Activated CD8-positive, alpha-beta T cell treated with anti-CD3 and anti-CD28 coated beads, Interleukin-2, amount 10 ng/mL, durations not matched to agents 7 days and 5 days (primary cell): ENCODE measurements at places on chromosomes 3 and 15. TPM values are rescaled to one million over a fixed set of nuclear protein-coding genes. Genes with fewer than 3 reads are reported as not detected.

The GOLGA8G gene
- total RNA-seq, result not detected

The ACOX2 gene
- total RNA-seq, result not detected

The HDGFL3 gene
- total RNA-seq, result 76.8 TPM

The TSEN2 gene
- total RNA-seq, result 10.7 TPM

The EPM2AIP1 gene
- total RNA-seq, result 19.3 TPM

The CHMP2B gene
- total RNA-seq, result 18.8 TPM

The HIGD2B gene
- not detected for total RNA-seq

The ZWILCH gene
- total RNA-seq, result 37.2 TPM

The FHIT gene
- 4.8 TPM for total RNA-seq

The CDCP1 gene
- total RNA-seq, result 17.7 TPM
